Hypothalamus (tissue), 51 donors: ENCODE measurements at places on chromosomes 16 and 17.
A peak's percentile ranks its signal among the peaks of the same experiment; 100 is the strongest.

- peak; percentile 35 for DNase-seq
These were observed 1.8 kb downstream of the MPP2 start for GRCh38 chr17:43905400-43905984.

GRCh38 chr17:50569592-50569991 lies 9.1 kb downstream of the CACNA1G start:
- DNase-seq: no peak

DNA sequence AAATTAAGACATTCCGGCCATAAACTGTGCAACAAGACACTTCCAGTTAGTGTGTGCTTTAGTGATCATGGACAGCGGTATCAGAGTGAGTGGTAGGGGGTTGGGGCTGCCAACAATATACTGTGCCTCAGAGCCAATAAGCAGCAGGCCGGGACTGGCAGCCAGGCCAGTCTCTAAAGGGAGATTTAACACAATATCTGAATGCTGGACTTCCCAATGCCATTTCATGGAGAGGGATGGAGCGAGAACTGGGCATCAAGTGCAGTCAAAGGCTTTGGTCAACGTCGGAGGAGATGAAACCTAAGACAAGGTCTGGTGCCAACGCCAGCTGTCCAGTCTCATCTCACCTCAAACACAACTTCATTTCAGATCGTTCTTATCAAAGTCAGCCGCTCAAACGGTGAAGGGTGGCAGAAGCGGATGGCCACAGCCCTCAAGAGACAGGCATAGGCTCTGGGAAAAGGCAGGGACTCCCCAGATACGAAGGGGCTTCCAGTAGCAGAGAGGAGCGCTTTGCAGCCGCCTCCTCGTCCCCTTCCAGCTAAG lies 935 bp downstream of the USP32 start:
- peak; percentile 43 for DNase-seq

DNA sequence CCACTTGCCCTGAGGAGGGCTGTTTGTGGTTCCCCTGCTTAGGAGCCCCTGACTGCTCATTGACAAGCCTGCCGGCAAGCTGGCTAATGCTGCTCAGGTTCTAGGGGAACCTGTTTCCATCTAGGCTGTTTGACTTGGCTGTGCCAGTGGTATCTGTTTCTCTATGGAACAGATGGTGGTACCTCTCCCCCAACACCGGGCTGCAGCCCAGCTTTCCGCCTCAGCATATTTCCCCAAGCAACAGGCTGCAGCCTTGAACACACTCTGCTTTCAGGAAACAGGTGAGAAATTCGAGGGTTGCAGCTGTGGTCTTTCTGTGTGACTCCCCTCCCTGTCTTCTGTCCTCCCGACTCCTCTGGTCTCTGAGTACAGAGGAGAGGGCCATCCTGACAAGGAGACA lies 132.3 kb downstream of the TMEM132E start:
- DNase-seq: no peak

GRCh38 chr16:78324649-78325285 lies 225.3 kb downstream of the WWOX start:
- no peak for DNase-seq

- no peak for DNase-seq
These were observed 7.5 kb downstream of the NETO2 start for GRCh38 chr16:47136099-47136842.

DNA sequence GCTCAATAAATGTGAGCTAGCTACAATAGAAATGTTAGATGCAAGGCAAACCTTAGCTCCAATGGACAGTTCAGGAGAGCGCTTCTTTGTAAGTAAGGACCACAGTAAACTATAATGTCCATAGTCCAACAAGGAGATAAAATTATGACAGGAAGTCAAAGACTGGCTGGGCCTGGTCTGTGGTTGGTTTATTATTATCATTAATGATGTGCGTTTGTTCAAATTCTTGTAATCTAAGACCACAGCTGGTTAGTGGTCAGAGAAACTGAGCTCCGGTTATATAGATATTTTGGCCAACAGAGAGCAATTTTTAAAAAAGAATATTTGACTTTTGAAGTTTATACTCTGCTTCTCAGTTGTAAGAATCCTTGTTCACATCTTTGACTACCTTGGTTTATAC lies 4.7 kb upstream of the CMTM2 start:
- DNase-seq: no peak

- no peak for DNase-seq
These were observed 50.4 kb upstream of the HS3ST2 start for GRCh38 chr16:22763437-22764080.

- DNase-seq: no peak
These were observed 300.2 kb upstream of the IRX5 start for GRCh38 chr16:54630284-54630967.

DNA sequence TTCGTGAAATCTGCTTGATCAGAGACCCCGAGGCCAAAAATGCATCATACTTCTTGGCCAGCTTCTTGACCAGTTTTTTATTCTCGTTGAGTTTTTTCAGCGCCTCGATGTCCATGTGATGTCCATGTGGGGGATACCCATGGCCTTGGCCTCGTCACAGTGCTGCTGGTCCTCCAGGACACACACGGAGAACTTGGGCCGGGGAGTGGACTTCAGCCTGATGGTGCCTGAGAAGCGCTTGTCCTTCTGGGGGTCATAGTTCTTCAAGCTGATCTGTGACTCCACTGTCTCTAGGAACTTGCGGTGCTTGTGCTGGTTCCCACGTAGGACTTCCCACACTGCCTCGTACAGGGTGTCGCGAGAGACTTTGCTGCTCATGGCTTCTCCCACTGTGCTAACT lies 16.7 kb downstream of the COX4I1 start:
- DNase-seq: no peak

DNA sequence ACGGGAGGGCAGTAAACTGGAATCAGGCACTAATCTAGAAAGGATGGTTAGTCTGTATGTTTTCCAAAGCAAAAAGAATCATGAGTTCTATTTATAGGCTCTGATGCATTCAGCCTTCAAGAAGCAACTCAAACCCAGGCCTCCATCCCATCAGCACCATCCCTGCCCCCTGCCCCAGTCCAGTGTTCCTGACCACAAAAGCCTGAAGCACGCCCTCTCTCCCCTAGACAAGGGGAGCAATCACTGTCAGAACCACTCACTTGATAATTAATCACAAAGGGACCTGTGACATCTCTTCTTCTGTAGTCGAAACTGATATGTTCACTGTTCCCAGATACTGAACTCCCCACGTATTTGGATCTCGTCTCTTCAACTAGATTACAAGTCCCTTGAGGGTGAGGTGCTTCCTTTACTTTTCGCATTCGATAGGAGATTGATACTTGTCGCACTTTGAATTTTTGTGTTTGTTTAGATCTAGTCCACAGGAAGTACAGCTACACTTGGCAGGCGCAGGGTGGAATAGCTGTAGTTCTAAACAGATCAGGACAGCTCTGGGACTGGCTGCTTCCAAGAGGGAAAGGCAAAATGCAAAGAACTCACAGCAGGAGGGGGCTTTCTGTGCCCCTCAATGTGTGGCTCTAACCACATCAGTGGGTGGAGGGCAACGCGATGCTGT lies 36.4 kb upstream of the CCDC182 start:
- DNase-seq: no peak

DNA sequence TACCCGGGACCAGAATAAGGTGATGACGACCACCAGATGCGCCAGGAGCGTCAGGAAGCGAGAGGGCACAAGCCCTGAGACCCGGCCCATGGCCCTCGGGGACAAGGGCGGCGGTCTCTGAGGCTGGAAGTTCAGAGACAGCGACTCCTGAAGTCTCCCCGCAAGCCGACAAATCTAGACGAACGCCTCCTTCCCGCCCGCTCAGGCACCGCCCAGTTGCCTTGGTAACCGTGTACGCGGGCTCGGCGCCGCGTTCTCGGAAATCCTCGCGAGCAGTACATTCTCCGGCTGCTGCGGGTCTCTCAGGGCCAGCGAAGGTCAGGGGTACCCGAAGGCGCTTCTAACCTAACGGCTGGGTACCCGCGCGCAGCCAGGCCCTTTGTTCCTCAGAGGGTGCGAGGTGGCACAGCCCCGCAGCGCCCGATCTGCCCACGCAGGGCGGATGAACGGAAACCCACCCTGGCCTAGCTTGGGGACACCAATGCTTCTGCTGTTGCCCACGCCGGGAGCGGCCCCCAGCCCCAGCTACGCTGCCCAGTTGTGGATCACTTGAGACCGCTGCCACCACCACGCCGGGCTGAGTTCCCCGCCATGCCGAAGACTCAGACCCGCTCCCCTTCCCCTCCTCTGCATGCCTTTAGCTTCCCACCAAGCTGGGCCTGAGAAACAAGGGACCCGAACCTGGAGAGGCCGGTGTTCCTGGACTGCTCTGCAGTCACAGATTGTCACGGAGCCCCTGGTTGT lies at the start of gene TMEM107:
TSS of gene TMEM107 (minus strand) at position 184 of the 744 bp plus-strand sequence. CDS start at position 90, 94 bp downstream.
- peak; percentile 73 for DNase-seq

DNA sequence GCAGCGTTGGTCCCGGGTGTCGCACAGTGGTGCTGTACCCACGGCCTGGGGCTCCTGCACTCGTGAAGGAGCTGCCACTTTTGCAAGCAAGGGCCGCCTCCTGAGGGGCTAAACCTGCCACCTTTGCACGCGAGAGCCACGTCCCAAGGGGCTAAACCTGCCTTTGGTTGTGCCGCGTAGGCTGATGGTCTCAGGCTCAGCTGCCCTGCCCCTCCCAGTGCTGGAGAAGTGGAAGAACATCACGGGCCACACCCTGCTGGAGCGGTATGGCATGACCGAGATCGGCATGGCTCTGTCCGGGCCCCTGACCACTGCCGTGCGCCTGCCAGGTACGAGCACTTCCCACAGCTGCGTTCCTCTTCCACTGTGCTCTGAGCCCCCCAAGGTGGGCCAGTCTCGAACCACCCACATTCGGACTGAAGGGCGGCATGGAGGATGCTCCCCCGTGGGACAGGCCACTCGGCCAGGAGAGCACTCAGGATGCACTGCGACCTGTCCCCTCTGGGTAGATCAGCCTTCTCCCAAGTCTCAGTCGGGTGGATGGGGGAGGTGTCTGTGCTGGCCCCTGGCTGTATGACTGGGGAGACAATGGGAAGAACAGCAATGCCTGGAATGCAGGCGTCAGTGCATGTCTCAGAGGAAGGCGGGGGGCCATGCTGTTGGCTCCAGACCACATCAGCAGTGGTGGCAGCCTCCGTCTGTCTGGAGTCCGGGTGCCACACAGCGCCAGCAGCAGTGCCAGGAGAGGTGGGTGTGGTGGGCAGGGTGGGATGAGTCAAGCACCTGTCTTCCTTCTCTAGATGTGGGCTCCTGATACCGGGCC lies 20.7 kb downstream of the ACSF3 start:
- no peak for DNase-seq

GRCh38 chr16:73558219-73558618 lies 510.3 kb upstream of the ZFHX3 start:
- no peak for DNase-seq

- no peak for DNase-seq
These were observed 41.6 kb downstream of the MARF1 start for GRCh38 chr16:15601212-15601879.

DNA sequence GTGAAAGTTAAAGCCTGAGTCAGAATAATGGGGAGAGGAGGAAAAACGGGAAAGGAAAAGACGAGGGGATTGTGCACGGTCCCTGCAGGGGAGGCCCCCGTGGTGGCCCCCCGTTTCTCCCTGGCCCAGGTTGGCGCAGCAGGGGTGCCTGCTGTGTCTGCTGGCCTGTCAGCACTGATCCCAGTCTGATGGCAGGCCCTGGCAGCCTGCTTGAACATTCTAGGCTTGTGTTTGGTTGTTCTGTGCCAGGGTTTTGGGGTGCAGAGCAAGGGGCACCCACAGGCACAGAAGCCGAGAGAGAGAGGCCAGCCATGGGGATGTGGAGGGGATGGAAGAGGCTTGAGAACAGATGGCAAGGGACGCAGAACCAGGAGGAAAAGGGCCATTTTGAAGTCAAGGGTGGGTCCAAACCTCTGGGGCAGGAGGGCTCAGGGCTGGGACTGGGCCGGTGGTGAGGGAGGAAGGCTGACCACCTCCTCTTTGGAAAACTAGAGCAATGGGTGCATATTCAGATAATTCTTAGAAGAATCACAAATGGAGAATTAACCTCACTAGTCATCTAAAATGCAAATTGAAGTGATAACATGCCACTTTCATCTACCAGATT lies 35.9 kb downstream of the TBX4 start:
- DNase-seq: no peak

GRCh38 chr17:76179496-76180467 lies 38.7 kb upstream of the FOXJ1 start:
- no peak for DNase-seq

- no peak for DNase-seq
These were observed 70.1 kb downstream of the SNX29 start for GRCh38 chr16:12046651-12047050.
